ENCODE measurements at places on chromosomes 12 and 14. TPM values are rescaled to one million over a fixed set of nuclear protein-coding genes. Genes with fewer than 3 reads are reported as not detected.
A peak's percentile ranks its signal among the peaks of the same experiment; 100 is the strongest.

Gene PTCSC3
- total RNA-seq, result not detected

Gene MYH6
- total RNA-seq, result 0.65 TPM

Gene RBP5
- 0.26 TPM for total RNA-seq

Gene MYBPC1
- not detected for total RNA-seq

Gene PWP1
- 56.8 TPM for total RNA-seq

Gene SLC4A8
- 4.6 TPM for total RNA-seq

Gene FOXA1
- 0.97 TPM for total RNA-seq

Gene INSM2
- total RNA-seq, result 0.16 TPM

GRCh38 chr12:110123919-110124268 lies 263 bp upstream of the IFT81 start:
- H3K27ac ChIP-seq, result peak overlapping the region; percentile 14
- H3K36me3 ChIP-seq, result no peaks in the 10 kb centered on the region
- DNase-seq, result no peak

DNA sequence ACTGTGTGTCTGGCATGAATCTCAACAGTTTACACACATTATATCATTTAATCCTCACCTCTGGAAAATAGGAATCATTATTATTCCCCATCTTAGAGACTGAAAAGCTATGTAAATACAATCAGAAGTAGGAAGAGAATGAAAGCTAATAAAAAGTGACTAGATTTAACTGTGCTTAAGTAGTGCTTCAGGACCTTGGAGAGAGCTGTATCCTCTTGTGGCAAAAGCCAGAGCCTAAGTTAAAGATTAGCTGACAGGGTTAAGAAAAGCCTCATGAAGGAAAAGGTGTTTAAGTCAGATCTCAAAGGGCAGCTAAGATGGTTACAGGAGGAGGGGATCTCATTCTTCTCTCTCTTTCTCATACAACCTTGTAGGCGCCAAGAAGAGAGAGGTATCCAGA lies 65.3 kb upstream of the TMEM233 start:
- H3K4me1 ChIP-seq, result no peaks in the 10 kb centered on the region
- H3K36me3 ChIP-seq, result no peaks in the 10 kb centered on the region
- no peak overlapping the region for H3K4me3 ChIP-seq
- no peaks in the 10 kb centered on the region for H3K27me3 ChIP-seq
- DNase-seq, result no peak

GRCh38 chr14:90647473-90648005 lies 168.7 kb downstream of the TTC7B start:
- no peak overlapping the region for H3K4me3 ChIP-seq
- no peak overlapping the region for H3K27ac ChIP-seq
- no peaks in the 10 kb centered on the region for H3K36me3 ChIP-seq

- no peak overlapping the region for H3K4me3 ChIP-seq
- no peaks in the 10 kb centered on the region for H3K36me3 ChIP-seq
- H3K27ac ChIP-seq, result no peak overlapping the region
Measured at GRCh38 chr12:63994704-63995103, 150.2 kb downstream of the SRGAP1 start.

DNA sequence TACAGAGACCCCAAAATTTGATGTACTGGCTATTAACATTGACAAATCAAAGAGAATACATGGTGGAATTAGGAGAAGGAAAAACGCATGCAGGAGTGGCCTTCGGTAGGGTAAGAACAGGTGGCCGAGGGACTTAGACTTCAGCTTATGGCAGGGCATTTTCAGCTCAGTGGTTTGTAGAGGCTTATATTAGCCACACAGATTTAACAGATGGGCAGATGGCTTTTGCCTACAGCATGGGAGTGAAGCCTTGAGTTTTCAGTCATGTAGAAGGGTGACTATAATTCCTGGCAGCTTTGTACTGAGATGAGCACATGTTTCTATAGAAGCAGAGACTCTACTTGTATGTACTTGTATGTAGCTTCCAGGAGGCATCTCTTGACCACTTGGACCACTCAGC lies 40.9 kb upstream of the PLEKHA5 start:
- no peaks in the 10 kb centered on the region for H3K27me3 ChIP-seq
- H3K36me3 ChIP-seq, result no peaks in the 10 kb centered on the region
- no peak overlapping the region for H3K27ac ChIP-seq
- DNase-seq, result no peak

GRCh38 chr14:72975770-72976169 lies 49.5 kb downstream of the DCAF4 start:
- H3K36me3 ChIP-seq, result peaks cover 5% of the 10 kb centered on the region
- no peak for DNase-seq
- no peaks in the 10 kb centered on the region for H3K27me3 ChIP-seq
- no peaks in the 10 kb centered on the region for H3K4me1 ChIP-seq
- H3K4me3 ChIP-seq, result no peak overlapping the region

- no peak overlapping the region for H3K4me3 ChIP-seq
- no peak for DNase-seq
- H3K4me1 ChIP-seq, result no peaks in the 10 kb centered on the region
- H3K27me3 ChIP-seq, result peaks cover 6% of the 10 kb centered on the region
- no peaks in the 10 kb centered on the region for H3K36me3 ChIP-seq
- H3K27ac ChIP-seq, result no peak overlapping the region
Measured at GRCh38 chr12:70982286-70982685, 61.7 kb upstream of the PTPRR start.

DNA sequence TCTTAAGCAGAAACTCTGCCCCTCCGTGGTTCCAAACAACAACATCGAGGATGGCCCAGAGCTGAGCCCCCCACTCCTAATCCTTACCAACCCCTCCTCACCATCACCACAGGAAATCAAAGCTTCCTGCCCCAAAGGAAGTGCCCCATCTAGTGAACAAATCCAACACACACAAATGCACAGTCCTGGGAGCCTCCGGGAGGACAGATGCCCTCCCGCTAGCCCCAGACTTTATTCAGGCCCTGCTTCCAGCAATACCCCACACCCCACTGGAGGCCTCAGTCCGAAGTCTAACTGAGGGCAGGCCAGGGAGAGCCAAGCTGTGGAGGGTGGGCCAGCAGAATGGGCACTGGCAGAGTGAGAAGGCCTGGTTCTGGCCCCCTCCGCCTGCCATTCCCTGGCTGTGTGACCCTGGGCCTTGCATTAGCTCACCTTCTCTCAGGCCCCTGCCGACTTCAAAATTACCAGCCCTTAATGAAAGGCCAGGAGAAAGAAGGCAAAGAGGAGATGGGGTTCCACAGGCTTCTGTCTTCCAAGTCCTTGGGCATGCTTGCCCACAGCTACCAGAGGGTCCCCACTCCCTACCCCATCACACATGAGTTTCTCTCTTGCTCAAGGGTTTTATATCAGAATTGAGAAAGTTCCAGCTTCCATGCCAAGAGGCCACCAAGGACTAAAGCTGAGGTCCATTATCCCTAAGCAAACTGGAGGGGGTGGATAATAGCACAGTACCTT lies 2.3 kb downstream of the HDAC7 start:
- H3K27ac ChIP-seq, result peak overlapping the region; percentile 95
- H3K36me3 ChIP-seq, result peaks cover 33% of the 10 kb centered on the region
- no peaks in the 10 kb centered on the region for H3K27me3 ChIP-seq
- peaks cover 78% of the 10 kb centered on the region for H3K4me1 ChIP-seq
- DNase-seq, result no peak
- H3K4me3 ChIP-seq, result peak overlapping the region; percentile 88

DNA sequence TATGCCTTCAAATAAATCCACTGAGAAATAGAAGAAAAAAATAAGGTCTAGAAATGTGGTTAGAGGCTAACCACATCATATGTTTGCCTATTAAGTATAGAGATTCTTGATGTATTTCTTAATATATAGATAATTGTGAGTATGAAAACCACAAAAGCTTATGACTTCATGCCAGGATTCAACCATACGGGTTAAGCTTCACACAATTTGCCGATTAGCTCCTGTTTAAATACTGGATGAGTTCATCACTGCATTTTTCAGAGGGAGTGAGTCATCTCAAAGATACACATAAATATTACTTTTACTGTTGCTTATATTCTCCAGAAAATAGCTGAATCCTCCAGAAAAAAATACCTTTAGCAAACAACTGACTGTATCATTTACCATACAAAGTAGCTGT lies 79.6 kb downstream of the RPL10L start:
- H3K27ac ChIP-seq, result no peak overlapping the region
- no peak overlapping the region for H3K4me3 ChIP-seq
- no peaks in the 10 kb centered on the region for H3K27me3 ChIP-seq
- DNase-seq, result no peak

GRCh38 chr12:9049520-9050133 lies 60.3 kb downstream of the KLRG1 start:
- peaks cover 5% of the 10 kb centered on the region for H3K4me1 ChIP-seq
- peak overlapping the region; percentile 66 for H3K27ac ChIP-seq
- H3K4me3 ChIP-seq, result no peak overlapping the region
- H3K27me3 ChIP-seq, result no peaks in the 10 kb centered on the region
- H3K36me3 ChIP-seq, result no peaks in the 10 kb centered on the region

GRCh38 chr14:36028218-36028617 lies 148.3 kb downstream of the PTCSC3 start:
- H3K4me1 ChIP-seq, result no peaks in the 10 kb centered on the region
- H3K4me3 ChIP-seq, result no peak overlapping the region
- peak overlapping the region; percentile 25 for H3K27ac ChIP-seq
- DNase-seq, result peak; percentile 18
- H3K36me3 ChIP-seq, result no peaks in the 10 kb centered on the region
- H3K27me3 ChIP-seq, result peaks cover 17% of the 10 kb centered on the region

GRCh38 chr12:25186788-25187402 lies 8.1 kb downstream of the DNAI7 start:
- peaks cover 3% of the 10 kb centered on the region for H3K36me3 ChIP-seq
- H3K27me3 ChIP-seq, result no peaks in the 10 kb centered on the region
- DNase-seq, result peak; percentile 8
- peaks cover 33% of the 10 kb centered on the region for H3K4me1 ChIP-seq
- peak overlapping the region; percentile 71 for H3K4me3 ChIP-seq

GRCh38 chr14:99450266-99450665 lies 30.4 kb downstream of the SETD3 start:
- H3K27ac ChIP-seq, result no peak overlapping the region
- H3K4me1 ChIP-seq, result no peaks in the 10 kb centered on the region
- no peaks in the 10 kb centered on the region for H3K27me3 ChIP-seq
- no peak for DNase-seq
- peaks cover 4% of the 10 kb centered on the region for H3K36me3 ChIP-seq
- no peak overlapping the region for H3K4me3 ChIP-seq

GRCh38 chr14:104424406-104425072 lies 155.0 kb upstream of the C14orf180 start:
- H3K27ac ChIP-seq, result no peak overlapping the region
- no peaks in the 10 kb centered on the region for H3K4me1 ChIP-seq
- DNase-seq, result no peak
- no peaks in the 10 kb centered on the region for H3K36me3 ChIP-seq
- H3K27me3 ChIP-seq, result no peaks in the 10 kb centered on the region

DNA sequence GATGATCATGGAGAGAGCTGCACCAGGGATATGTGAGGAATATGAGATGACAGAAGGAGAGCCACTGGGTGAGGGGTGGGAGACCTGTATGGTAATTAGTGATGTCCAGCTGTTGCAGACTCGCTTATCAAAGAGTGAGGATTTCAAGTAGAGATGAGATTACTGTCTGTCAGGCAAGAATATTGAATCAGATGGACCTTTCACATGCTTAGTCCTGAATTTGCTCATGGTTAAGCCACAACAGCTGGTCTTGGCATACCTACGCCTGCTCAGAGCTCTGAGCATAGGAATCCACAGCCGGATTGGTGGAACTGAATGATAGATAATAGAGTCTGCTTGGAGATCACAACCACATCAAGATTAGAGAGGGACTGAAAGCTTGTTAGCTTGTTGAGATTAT lies 115.2 kb upstream of the ARHGAP5 start:
- H3K4me3 ChIP-seq, result no peak overlapping the region
- peaks cover 3% of the 10 kb centered on the region for H3K36me3 ChIP-seq
- H3K27me3 ChIP-seq, result peaks cover 10% of the 10 kb centered on the region
- no peak overlapping the region for H3K27ac ChIP-seq
- DNase-seq, result no peak
- no peaks in the 10 kb centered on the region for H3K4me1 ChIP-seq

GRCh38 chr14:81819344-81819743 lies 285.7 kb upstream of the SEL1L start:
- no peaks in the 10 kb centered on the region for H3K36me3 ChIP-seq
- DNase-seq, result no peak
- no peak overlapping the region for H3K4me3 ChIP-seq
- no peak overlapping the region for H3K27ac ChIP-seq
- H3K27me3 ChIP-seq, result no peaks in the 10 kb centered on the region
- no peaks in the 10 kb centered on the region for H3K4me1 ChIP-seq

GRCh38 chr14:100975671-100976070 lies 72.1 kb upstream of the RTL1 start:
- no peaks in the 10 kb centered on the region for H3K27me3 ChIP-seq
- no peaks in the 10 kb centered on the region for H3K36me3 ChIP-seq
- no peak for DNase-seq

- no peaks in the 10 kb centered on the region for H3K36me3 ChIP-seq
- H3K4me1 ChIP-seq, result peaks cover 53% of the 10 kb centered on the region
- H3K4me3 ChIP-seq, result peak overlapping the region; percentile 2
- no peaks in the 10 kb centered on the region for H3K27me3 ChIP-seq
- peak overlapping the region; percentile 12 for H3K27ac ChIP-seq
- no peak for DNase-seq
Measured at GRCh38 chr12:89856431-89856830, 147.8 kb upstream of the ATP2B1 start.

DNA sequence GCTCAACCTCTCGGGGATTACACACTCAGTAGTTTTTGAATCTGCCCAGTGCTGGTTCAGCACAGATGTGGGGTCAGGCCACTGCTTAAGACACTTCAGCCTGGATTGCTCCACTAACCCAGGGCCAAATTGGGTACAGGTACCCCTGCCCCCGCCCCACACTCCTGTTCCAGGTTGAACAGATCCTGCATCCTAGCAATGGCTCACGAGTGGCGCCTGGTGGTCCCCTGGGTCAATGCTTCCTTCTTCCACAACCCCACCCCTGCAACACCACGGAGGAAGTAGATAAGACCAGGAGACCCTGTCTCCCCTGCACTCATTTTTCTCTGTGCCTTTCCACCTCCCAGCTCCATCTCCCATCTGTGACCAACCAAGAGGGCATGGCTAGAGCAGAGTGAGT lies 108.4 kb downstream of the ESRRB start:
- no peak for DNase-seq
- H3K27ac ChIP-seq, result no peak overlapping the region
- no peak overlapping the region for H3K4me3 ChIP-seq
- no peaks in the 10 kb centered on the region for H3K4me1 ChIP-seq
- no peaks in the 10 kb centered on the region for H3K27me3 ChIP-seq

- peaks cover 86% of the 10 kb centered on the region for H3K27me3 ChIP-seq
- no peaks in the 10 kb centered on the region for H3K36me3 ChIP-seq
- H3K4me3 ChIP-seq, result peak overlapping the region; percentile 61
- peaks cover 18% of the 10 kb centered on the region for H3K4me1 ChIP-seq
- H3K27ac ChIP-seq, result no peak overlapping the region
- DNase-seq, result peak; percentile 9
Measured at GRCh38 chr12:54126696-54127537, 61.9 kb downstream of the SMUG1 start.

DNA sequence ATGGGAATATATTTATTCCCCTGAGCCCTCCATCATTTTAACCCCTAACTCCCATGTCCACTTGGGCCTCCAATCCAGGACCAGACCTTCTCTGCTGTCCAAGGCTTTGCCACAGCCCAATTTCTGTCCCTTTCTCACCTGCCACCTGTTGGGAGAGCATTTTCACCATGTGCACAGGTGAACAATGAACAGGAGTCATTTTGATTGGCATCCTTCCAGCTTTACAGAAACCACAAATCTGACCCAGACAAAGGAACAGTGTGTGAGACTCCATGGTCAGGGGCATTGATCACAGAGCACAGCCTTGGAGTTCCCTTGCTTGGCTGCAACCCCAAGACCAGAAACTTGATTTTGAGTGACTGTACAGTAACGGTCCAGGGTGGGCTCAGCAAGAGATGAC lies 91.9 kb downstream of the CRACR2A start:
- no peak overlapping the region for H3K27ac ChIP-seq
- peaks cover 2% of the 10 kb centered on the region for H3K36me3 ChIP-seq
- H3K4me3 ChIP-seq, result no peak overlapping the region
- no peaks in the 10 kb centered on the region for H3K27me3 ChIP-seq
- H3K4me1 ChIP-seq, result no peaks in the 10 kb centered on the region

Data from activated T-cell treated with anti-CD3 and anti-CD28 coated beads, Interleukin-2, amount 50 U/mL, for 72 hours (primary cell).